ENCODE measurements at places on chromosomes 11 and 22.
A peak's percentile ranks its signal among the peaks of the same experiment; 100 is the strongest.

DNA sequence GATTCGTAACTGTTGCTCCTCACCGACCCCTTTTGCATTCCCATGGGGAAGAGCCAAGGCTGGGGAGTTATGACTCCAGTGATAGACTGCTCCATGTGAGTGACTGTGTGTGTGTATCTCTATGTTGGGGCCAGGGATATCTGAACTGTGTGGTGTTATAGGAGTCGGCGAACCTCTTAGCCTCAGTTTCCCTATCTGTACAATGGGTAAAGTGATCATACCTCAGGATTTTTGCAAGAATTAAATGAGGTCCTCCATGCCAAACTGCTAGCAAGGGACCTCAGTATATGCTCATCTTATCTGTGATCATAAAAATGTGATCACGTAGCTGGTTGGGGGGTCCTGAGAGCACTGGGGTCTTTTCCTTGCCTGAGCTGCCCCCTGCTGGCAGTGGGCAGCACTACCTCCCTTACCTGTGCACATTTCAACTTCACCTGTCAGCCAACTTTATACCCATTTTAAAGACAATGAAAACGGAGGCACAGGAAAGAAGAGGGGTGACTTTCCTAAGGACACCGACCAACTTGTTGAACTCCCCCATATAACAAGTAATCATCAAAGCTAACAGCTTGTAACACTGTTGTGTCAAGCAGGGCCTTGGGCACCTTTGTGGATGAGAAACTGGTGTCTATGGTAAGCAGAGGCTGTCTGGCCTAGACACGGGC lies 1.4 kb upstream of the DPP3 start:
- no peak for DNase-seq

DNA sequence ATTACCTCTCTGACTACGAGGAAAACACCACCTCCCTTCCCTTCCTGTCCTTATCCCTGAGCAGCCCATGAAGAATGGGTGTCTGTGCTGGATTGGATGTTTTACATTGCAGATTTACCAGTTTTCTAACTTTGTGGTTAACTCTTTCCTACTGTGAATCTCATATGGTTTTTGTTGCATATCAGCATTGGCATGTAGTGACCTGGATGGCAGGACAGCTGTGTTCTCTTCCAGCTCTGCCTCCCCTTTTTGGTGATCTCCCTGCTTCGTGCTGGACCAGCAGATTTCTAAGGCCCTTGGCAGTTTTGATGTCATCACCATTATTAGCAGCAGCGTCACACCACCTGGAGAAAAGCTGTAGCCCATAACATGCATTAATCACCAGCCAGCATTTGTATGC lies 26.7 kb downstream of the OR6Q1 start:
- DNase-seq: no peak

- DNase-seq: no peak
Observed at GRCh38 chr11:85663080-85663752, 1.7 kb downstream of the CREBZF start.

DNA sequence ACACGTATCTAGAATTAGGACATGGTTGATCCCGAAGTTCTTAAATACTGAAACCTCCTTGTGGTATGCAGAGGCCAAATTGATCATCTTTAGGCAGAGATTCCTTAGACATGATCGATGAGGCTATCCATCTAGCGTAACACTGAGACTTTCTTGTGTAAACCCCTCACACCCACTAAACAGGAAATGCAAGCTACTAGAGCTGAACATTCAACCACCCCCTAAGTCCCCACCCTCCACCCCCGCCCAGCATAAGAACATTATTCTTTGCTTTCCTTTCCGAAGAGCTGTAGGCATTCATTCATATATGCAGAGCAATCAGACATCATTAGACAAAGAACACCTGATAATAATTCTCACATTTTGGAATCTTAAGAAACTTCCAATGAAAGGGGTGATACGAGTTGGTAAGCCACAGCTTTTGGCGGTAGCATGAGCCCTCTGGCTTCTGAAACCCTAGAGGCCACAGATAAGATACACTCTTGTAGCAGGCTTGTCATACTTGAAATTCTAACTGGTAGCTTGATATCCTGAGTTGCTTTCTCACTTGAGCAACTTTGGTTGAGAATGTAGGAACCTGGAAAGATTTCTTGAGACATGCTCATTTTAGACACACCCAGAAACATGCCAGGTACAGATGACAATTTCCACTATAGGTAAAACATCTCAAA lies 42.2 kb downstream of the FLI1 start:
- no peak for DNase-seq

DNA sequence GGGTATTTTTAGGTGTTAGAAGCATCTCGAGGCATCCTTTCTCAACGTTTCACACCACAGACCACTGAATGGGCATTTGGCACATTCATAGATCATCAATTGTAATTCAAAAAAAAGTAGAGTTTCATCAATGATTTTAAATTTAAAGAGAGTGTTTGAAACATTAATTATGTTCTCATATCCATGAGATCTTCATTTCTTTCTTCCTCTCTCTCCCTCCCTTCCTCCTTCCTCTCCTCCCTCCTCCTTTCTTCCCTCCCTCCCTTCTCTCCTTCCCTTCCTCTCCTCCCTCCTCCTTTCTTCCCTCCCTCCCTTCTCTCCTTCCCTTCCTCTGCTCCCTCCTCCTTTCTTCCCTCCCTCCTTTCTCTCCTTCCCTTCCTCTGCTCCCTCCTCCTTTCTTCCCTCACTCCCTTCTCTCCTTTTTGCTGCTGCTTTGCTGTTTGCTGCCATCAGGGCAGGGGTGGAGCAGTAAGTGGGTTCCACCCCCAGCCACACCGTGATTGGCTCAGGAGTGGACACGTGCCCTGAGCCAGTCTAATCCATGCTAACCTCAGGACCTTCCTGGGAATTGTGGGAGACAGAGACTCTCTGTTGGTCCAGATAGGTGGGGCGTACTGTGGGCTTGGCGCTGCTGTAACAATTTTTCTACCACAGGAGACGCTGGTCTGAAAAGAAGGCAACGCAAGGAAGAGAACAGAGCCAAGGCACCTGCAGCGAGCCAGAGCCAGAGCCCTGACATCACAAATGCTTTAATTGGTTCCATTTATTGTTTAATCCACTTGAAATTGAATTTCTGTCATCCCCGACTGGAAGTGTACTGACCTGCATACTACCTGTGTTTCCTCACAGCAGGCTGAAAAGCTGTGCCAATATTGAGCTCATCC lies 33.7 kb upstream of the APOBEC3A start:
- peak; percentile 81 for DNase-seq

DNA sequence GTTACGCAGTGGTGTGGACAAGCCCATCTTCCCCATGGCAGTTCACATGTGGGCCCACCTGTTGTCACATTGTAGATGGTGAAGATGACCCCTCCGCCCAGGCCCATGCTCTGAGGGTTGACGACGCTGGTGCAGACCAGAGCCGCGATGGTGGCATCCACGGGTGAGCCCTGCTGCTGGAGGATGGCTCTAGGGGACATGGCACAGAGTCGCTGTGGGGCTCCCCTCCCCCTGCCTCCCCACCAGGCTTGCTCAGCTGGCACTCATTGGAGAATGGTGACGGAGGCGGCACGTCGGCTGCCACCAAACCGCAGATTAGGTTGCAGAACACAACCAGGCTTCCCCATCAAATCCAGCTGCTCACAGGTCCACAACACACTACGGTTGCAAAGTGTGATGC lies 11.1 kb downstream of the GGT5 start:
- no peak for DNase-seq

- DNase-seq: no peak
Observed at GRCh38 chr11:9656864-9657263, 7.0 kb upstream of the SWAP70 start.

DNA sequence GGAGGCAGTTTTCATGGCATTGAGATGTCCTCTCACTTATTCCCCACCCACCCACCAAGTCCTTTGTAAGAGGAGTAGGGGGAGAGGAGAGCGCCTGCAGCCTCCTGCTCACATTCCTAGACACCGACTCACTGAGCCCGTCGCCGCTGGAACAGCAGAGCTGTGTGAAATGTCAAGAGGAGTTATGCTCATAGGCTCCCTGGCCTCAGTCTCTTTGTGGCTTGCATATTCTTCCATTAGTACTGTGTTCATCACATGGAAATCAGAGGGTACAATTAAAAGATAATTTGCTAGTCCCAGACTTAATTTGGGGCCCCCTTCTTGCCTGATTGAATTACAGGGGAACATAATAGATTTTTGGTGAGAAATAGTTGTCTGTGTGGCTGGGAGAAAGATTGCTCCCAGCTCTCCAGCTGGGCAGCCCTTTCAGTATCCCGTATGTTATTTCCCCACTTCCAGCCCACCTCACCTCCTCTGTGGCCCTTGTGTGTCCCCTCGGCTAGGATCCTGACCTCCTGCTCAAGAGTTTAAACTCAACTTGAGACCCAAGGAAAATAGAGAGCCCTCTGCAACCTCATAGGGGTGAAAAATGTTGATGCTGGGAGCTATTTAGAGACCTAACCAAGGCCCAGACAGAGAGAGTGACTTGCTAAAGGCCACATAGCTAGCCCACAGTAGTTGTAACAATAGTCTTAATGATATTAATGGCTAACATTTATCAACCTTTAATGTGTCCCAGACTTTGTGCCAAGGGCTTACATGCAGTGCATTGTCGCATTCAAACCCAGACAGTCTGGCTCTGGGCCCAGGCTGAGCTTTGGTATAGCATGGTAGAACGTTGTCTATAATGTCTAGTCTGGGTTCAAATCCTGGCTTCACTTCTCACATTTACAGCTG lies 32.2 kb downstream of the LIMK2 start:
- DNase-seq: peak; percentile 56

DNA sequence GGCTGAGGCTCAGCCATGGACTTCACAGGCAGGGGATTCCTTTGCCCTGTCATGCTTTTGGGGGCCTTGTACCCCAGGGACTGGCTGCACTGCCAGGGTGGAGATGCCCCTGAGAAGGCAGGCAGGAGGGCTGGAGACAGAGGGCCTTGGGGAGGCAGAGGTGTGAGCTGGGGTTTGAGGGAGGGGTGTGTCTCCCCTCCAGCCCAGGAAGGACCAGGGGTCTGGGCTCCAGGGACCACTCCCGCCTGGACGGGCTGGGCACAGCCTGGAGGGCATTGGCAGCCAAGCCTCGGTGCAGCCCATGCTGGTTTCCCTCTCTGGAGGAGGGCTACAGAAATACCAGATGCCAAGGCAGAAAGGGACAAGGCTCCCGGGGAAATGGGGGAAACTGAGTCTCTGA lies 19.5 kb downstream of the OTUB1 start:
- no peak for DNase-seq

- DNase-seq: no peak
Observed at GRCh38 chr11:115155978-115156377, 348.2 kb downstream of the CADM1 start.

DNA sequence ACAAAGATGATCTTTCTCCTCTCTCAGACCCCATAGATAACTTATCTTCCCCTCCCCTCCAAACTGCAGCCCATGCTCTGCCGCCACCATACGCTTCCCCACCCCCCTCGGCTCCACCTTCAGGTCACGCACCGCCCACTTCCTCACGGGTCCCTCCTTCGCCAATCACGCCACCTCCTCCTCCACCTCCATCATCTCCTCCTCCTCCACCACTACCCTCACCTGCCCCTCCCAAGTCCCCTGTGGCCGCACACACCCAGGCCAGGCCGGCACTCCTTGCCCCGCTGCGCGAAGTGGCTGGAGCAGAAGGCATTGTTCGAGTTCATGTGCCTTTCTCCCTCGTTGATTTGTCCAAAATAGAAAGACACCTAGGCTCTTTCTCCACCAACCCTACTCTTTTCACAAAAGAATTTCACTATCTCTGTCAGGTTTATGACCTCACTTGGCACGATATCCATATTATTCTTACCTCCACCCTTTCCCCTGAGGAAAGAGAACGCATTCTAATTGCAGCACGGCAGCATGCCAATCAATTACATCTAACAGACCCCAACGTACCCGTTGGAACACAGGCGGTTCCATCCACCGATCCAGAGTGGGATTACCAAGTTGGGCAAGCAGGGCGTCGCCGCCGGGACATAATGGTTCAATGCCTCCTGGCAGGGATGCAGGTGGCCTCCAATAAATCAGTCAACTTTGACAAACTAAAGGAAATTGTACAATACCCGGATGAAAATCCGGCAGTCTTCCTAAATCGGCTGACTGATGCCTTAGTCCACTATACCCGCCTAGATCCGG lies 12.3 kb upstream of the OR56A3 start:
- no peak for DNase-seq

DNA sequence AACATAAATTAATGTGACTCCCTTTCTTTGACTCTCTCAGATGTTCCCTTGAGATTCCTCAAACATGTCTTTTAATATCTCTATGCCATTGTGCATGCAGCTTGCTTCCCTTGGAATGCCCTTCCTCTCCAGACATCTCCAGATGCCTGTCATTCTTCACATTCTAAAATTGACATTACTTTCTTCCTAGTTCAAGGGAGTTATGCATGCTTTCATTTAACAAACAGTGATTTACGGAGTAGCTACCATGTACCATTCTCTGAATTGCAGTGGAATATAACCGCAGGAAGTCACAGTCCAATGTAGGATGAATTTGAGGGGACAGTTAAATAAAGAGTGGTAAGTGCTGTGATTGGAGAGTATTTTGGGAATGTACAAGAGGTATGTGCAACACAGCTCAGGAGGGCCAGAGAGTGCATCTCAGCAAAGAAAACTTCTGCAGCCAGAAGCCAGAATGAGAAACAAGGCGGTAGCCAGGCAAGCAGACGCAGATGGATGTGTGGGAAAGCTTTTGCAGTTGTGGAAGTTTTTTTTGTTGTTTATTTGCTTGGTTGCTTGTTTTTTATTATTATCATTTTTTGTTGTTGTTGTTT lies 18.7 kb downstream of the MMP10 start:
- no peak for DNase-seq

DNA sequence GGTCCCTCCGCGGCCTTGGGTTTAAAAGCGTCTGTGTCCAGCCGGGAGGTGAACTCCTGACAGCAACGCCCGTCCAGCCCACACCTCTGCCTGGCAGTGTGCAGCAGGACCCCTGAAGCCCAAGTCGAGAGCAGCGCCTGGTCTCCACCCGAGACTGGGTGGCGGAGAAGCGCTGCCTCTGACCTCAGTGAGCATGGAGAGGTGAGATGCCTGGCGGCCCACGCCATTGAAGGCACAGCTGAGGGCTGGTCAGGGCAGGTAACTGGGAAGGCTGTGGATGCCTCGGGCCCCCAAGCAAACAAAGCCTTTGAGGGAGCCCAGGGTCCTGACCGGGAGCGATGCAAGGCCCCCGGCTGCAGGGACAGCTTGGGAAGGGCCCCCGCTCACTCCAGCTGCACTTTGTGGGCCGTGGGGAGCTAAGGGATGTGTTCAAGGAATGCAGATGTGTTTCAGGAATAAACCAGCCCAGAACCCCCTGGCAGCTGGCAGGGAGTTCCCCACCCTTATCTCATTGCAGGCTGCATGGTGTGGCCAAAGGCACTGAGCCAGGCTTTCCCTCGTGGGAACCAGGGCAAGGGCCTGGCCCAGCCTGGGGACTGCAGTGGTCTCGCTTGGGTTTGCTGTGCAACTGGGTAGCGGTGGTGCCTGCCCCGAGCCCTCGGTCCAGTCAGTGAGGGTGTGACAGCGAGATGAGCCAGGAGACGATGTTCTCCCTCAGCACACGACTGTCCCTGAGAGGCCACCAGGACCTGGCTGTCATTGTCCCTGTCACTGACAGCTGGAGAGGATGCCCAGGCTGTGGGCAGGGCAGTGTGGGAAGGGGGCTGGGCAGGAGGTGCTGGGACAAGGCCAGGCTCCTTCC lies 92.5 kb downstream of the WNT7B start:
- DNase-seq: no peak

- DNase-seq: peak; percentile 22
Observed at GRCh38 chr11:34223021-34223813, 117.8 kb downstream of the NAT10 start.

- no peak for DNase-seq
Observed at GRCh38 chr11:69985641-69986439, 92.3 kb upstream of the ANO1 start.

GRCh38 chr11:24779791-24780190 lies 282.9 kb downstream of the LUZP2 start:
- no peak for DNase-seq

GRCh38 chr11:27413218-27413617 lies 50.2 kb upstream of the CCDC34 start:
- no peak for DNase-seq
